Activated T-cell treated with anti-CD3 and anti-CD28 coated beads, Interleukin-2, amount 50 U/mL, for 1 hour (primary cell): ENCODE measurements at places on chromosomes 11 and 22.

- DNase-seq: no peak
These were observed 7.3 kb downstream of the HORMAD2 start for GRCh38 chr22:30087611-30088010.

DNA sequence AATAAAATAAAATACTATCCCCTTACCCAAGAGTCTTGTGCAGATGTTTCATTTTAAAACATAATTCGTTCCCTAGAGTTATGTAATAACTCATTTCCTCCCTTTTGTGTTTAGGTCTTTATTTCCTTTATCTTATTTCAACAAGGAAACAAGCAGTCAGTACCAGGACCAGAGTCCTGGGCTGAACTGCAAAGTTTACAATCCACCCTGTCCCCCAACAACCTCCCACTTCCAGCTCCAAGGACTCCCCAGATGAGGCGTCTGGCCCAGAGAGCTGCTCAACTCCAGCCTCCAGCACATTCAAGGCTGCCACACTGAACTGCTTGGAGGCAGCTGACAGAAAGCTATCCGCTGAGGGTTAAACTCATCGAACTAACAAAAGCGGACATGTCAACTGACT is 4.5 kb downstream of the POLDIP3 start:
- no peak for DNase-seq

GRCh38 chr11:88087337-88087736 is 87.9 kb downstream of the RAB38 start:
- no peak for DNase-seq

- no peak for DNase-seq
These were observed 724.9 kb upstream of the TENM4 start for GRCh38 chr11:80165744-80166143.

DNA sequence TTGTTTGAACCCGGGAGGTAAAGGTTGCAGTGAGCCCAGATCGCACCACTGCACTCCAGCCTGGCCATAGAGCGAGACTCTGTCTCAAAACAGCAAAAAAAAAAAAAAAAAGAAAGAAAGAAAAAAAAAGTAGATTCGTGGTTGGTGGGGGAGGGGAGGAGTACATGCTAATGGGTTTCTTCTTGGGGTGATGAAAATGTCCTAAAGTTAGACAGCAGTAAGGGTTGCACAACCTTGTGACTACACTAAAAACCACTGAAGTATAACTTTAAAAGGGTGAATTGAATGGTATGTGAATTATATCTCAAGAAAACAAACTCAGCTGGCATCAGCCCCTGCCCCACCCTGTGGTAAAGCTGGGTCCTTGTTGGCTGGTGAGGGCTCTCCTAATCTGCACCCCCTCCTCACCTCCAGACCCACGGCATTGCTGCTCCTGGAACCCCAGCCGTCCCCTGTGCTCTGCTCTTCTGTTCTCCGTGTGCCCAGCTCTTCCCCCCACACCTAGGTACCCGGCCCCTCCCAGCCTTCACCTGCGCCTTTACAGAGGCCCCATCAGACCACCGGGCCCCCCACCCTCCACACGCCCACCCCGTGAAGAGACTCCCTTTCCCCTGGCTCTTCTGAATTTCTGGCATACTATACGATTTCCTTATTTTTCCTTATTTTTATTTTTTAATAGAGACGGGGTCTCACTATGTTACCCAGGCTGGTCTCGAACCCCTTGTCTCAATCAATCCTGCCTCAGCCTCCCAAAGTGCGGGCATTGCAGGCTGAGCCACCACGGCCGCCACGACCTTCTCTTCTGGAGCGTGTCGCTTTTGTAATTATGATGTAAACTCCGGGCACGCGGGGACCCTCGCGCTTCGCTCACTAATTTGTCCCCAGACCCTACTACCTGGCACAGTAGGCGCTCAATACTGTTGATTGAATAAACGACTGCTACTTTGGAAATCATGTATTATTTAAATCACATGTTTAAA is 924 bp upstream of the FADD start:
- DNase-seq: no peak

DNA sequence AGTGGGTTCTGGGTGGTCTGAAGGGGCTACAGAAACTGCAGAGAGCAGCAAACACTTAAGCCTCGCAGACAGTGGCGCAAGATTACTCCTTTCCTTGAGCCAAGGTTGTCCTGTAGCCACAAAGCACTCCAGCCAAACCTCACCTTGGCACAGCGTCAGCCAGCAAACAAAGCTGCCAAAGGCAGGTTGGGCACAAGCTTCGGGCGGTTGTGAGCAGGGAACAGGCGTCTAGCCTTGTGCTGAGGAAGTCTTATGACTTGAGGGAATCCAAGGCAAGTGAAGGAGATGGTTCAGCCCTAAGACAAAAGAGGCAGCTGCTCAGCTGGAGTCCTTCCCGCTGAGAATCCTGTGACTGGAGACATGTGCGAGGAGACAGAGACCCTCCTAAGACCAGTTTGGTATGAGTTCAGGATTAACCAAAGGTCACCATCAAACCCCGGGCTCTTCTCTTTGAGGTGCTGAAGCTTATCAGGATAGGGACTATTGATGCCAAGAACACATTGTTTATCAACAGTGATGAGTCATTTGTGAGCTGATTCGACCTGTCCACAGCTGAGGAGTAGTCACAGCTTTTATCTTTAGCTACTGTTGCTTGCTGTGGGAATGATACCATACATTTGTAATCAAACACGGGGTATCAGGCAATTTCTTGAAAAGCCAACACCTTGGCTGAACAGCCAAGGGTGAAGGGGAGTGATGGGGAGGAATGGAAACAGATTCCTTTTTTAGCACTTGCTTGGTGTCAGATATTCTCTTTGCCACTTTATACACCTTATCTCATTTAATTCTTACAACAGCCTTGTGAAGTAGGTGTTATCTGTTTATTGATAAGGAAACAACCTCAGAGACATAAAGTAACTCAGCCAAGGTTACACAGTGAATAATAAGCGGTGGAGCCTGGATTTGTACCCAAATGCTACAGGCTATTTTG is 4.6 kb downstream of the ADM start:
- no peak for DNase-seq

- no peak for DNase-seq
These were observed 111.3 kb upstream of the OR4B1 start for GRCh38 chr11:48105096-48105990.
